ENCODE measurements at places on chromosomes 7 and 10.

GRCh38 chr7:110835849-110836248 lies 255.1 kb upstream of the LRRN3 start:
- DNase-seq = no peak

DNA sequence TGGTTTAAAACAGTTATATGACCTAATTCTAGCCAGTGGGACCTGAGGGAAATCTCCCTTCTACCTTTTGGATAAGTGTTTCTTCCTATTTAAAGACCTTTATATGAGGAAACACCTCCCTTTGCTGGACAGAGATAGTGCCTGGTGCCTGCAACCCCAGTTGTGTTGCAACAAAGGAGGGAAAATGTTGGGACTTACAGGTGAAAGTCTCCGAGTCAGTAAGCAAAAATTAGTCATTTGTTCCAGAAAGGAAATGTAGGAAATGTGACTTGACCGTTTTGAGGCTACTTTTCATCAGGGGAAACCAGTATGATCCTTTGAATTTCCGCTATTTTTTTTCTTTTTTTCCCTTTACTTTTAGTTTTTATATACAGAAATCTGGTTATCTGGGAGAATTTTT lies 165.5 kb downstream of the DKK1 start:
- no peak for DNase-seq

DNA sequence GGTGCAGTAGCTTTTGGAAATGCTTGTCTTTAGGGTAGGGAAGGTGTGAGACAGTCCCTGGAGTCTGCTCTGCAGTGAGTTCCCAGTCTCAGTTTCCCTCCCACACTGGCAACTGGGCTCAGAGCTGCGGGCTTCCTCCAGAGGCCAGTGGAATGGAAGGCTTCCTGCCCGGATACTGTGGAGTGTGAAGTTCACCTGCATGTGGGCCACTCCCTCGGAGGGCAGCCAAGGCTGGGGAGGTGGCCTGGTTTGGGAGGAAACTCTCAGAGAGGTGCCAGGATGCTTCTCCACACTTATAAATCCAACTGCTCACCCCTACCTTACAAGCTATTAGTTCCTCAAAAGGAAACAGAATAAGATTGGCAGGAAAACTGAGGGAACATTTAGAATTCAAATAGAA lies 18.1 kb upstream of the UBE2H start:
- no peak for DNase-seq

DNA sequence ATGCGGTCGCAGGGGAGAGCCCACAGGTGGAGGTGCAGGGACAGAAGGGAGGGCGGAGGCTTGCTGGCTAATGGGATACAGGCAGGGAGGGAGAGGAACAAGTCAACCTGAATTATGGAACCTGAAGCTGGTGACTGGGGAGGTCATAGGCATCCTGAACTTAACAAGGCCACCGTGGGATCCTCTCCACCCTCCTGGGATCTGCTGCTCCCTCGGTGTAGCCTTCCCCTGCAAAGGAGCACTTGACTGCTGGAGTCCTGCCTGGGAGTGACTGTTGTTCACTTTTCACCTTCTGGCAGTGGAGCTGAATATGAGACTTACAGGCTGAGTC lies 223.1 kb downstream of the GFRA1 start:
- no peak for DNase-seq

DNA sequence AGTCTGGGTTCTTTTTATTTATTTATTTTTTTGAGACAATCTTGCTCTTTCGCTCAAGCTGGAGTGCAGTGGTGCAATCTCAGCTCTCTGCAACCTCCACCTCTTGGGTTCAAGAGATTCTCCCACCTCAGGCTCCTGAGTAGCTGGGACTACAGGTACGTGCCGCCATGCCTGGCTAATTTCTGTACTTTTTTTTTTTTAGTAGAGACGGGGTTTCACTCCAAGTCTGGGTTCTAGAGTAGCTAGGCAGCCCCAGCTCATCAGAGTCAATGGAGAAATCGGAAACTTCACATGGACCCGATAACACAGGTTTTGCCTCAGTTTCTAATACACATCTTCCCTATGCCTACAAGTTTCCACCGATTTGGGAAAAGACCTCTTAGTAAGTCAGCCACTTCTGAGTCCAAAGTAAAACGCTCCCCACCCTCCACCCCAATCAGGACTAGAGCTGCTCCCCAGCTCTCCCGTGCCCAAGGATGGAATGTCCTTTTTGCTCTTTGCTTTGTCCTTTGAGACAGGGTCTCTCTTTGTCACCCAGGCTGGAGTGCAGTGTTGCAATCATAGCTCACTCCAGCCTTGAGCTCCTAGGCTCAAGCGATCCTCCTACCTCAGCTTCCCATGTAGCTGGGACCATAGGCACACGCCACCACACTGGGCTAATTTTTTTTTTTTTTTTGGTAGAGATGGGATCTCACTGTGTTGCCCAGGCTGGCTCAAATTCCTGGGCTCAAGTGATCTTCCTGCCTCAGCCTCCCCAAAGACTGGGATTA lies 3.8 kb upstream of the SERPINE1 start:
- DNase-seq = no peak

DNA sequence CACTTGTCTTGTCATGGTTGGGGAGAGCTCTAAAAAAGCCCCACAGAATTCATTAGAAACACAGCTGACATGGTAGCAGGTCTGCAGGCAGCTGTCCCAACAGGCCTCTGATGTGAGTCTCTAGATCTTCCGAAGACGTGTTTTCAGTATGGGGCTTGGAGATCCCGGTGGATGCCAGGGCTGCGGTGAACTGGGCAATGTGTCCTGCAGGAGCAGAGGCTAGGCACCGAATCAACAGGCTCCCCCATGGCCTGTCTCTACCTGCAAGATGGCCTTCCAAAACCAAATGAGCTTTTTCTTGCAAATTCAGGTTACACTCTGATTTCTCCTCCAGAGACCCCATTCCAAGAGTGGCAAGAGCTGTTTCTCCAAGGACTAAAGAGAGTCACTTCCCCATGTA lies 2.9 kb downstream of the CPXM2 start:
- DNase-seq = no peak

DNA sequence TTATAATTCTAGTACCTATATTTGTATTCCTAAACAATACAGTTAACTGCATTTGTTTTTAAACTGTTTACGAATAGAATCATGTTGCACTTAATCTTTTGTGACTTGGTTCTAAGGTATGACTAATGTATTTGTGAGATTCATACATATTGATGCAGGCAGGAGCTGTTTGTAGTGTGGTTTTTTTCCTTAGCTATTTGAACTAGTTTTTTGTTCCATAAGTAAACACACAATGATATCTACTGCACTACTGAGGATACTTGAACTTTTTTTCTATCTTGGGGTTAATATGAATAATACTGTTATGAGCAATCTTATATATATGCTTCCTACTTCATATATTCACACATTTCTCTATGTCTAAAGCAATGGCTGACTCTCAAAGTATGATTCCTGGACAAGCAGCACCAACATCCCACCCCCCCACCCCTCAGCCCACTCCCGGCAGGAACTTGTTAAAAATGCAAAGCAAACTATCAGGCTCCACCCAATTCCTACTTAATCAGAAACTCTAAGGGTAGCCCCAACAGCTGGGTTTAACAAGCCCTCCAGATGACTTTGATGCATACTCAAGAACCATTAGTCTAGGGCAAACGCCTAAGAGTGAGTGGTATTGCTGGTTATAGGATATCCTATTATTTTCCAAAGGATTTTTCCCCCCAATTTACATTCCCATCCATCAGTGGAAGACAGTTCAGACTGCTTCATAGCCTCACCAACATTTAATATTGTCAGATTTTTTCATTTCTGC lies 25.8 kb downstream of the BRAF start:
- no peak for DNase-seq

DNA sequence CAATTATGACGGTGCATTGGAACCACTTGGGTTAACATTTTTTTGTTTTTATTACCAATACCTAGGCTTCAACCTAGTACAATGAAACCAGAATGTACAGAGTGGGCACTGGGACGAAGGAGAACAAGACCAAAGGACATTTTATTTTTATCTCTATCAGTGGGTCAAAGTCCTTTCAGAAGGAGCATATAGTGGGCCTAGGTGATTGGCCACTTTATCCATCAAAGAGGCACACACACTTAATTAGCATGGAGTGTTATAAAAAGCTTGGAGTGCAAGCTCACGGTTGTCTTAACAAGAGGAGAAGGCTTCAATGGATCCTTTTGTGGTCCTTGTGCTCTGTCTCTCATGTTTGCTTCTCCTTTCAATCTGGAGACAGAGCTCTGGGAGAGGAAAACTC lies at the start of gene CYP2C19:
CYP2C19 (plus strand) TSS at position 289 of the 400 bp plus-strand sequence; CDS start at position 314, 25 bp downstream.
- DNase-seq = no peak

DNA sequence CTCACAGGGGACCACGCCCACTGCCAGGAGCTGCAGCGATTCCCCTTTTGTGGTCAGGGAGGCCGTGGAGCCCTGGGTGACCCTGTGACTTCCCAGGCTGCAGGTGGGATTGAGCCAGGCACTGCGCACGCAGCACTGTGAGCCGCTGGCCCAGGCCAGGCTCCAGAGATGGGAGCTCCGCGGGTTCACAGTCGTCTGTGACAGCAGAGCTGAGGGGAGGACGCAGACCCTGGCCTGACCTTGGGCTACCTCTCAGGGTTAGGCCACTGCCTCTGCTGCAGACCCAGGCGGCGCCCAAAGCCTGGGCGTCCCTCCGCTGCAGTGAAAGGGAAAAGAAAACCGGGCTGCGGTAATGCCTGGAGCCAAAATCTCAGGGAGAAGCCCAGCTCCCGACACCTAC lies 107.5 kb upstream of the GPR26 start:
- no peak for DNase-seq

- DNase-seq = no peak
Measured at GRCh38 chr7:158863611-158864506, 7.5 kb downstream of the DYNC2I1 start.

DNA sequence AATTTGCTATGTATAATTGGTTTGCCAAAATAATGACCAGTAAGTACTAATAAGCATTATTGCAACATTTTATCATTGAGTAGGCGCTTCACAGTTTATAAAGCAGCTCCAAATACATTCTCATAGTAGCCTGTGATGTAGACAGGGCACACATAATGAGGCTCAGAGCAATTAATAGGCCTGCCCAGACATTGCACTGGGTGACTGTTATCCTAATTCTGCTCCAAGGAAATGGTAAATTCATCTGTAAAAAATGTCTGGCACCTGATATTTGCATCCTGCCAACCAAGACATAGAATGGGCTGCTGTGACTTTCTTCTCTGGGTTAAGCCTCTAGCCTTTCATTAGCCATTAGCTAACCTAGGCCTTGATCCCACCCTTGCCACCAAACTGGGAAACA lies 97.6 kb downstream of the SEM1 start:
- DNase-seq = no peak

DNA sequence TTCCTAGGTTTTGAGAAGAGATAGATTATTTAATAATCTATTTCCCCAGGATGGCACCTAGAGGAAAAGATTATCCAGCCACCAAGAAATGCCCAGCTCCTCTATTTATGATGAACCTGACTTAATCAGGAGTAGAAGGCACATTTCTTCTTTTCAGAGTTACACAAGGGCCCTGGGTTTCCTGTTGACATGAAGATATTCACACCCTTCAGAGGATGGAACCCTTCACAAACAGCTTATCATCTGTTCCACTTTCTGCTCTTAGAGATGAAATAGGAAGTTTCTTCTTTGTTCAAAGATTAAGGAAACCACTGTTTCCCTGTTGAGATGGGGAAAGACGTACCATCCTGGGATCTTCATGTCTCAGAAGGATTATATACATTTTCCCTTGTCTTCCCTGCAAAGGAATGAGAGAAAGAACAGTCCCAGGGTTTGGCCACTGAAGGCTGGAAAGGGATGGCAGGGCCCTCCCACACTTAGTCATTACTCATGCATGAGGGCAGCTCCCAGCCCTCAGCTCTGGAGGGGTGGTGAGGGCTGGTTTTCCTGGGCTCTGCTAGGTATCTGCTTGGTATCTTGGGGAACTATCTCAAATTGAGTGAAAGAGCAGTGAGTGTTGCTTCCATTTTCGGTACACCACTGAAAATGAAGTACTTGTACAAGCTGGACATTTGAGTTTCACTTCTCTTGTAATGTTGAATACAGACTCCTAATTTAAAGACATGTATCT lies 64.0 kb downstream of the MTPAP start:
- DNase-seq = no peak

DNA sequence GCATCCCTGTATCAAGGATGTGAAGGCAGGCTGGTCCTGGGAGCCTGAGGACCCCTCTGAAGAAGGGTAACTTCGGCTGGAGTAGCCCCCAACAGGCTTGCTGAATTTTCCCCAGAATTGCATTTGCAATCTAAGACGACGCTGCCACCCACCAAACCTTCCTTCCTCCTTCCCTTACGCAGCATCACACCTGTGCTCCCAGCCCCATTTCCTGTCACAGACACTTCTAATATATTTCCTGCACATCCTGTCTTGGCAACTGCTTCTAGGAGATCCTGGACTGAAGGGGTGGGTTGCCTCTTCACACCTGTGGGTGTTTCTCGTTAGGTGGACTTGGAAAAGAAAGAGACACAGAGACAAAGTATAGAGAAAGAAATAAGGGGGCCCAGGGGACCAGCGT lies 9.4 kb upstream of the PGAM1 start:
- DNase-seq = no peak

DNA sequence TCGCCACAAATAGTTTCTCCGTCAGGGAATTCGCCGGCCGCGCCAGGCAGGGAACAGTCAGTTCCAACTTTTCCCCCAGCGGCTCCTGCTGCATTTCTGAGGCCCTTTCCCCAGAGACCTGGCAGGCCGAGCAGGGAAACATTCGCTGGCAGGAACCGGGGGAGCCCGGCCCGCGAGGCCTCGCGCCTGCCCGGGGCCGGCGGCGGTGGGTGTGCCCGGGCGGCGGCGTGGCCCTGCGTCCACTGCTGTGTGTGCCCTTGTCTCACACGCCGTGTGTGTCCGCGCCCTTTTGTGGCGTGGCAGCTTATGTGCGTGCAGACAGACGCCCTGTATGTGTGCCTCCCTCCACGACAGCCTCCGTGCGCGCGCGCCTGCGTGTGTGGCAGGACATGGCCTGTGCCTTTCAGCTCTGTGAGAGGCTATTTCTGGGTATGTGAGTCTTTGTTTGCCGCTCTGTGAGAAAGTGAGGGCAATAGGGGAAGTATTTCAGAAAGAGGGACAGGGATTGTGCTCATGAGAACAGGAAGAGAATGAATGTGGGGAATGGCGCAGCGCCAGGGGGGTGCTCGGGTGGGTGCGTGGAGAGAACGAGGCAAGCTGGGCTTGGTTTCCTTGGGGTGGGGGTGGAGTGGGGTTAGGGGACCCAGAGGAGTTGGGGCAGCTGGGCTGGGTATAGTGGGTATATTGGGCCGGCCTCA lies 689 bp upstream of the SMARCD3 start:
- DNase-seq = no peak

DNA sequence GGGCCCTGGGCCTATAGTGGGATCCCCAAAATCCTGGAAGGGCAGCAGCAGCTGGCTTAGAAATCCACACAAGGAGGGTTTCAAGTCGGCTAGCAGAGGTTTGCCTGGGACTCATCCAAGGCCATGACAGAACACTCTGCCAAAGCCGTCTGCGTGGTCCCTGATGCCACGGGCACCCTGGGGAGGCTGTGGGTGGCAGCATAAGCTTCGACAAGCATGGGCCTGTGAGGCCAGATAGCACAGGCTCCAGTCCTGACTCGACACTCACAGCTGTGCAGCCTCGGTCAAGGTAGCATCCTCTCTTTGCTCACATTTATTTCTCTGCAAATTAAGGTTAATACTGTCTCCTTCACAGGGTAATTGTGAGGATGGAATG lies 138.3 kb downstream of the JCAD start:
- no peak for DNase-seq

Data from activated T-helper 9 cell treated with anti-CD3 and anti-CD28 coated beads, Interleukin-2, amount 50 U/mL, for 16 hours (primary cell).